ENCODE measurements at places on chromosomes 7 and 10.

DNA sequence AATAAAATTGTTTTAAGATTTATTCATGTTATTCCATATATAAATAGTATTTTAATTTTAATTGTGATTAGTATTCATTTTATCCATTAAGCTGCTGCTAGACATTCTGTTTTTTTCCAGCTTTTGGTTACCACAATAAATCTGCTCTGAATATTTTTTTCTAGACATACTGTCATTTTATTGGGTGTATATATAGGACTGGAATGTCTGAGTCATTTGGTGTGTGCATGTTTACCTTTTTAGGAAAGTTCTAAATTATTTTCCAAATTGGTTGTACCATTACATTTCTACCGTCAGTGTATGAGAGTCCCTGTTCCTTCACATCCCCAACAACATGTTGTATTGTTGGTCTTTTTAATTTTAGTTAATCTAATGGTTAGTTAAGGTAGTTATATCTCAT is 1138.1 kb downstream of the REEP3 start:
- DNase-seq, result no peak

DNA sequence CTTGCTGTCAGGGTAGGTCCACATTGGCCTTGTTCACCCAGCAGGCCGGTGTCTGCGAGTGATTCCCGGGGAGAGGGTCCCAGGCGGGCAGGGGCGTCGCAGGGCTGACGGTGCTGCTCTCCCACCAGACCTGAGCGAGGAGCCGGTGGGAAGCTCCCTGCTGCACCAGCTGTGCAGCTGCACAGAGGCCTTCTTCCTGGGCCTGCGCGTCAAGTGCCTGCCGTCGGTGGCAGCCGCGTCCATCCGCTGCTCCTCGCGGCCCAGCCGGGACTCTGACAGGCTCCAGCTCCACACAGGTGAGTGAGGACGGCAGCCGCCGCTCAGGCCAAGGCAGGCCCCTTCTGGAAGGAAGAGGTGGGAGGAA is 14.6 kb downstream of the AMZ1 start:
- no peak for DNase-seq

DNA sequence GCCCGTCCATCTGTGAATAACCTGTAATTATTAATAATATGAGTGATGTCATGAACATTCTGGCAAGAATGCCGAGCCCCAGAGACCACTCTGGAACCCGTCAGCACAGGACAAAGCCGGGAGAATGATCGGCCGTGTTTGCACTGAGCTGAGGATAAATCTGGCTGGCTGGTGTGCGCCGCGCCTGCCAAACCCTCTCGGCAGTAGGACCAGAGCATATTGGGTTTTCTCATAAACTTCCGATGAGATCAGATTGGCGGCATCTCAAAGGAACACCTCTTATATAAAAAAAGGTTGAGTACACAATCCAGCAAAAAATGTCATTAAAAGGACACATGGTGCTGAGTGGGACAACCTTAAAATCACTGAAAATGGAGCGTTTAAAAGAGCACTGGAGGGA is 296.0 kb upstream of the MKI67 start:
- DNase-seq, result no peak

GRCh38 chr10:102449321-102450123 is 1.8 kb downstream of the C10orf95 start:
- peak; percentile 50 for DNase-seq

GRCh38 chr10:17781856-17782255 is 27.3 kb upstream of the MRC1 start:
- no peak for DNase-seq
